ENCODE measurements at places on chromosomes 5 and 9. TPM values are rescaled to one million over a fixed set of nuclear protein-coding genes. Genes with fewer than 3 reads are reported as not detected.

The IL31RA gene
- not detected for total RNA-seq

The VCP gene
- 163 TPM for total RNA-seq

The SSBP2 gene
- total RNA-seq = 34.4 TPM

The PCDHGB1 gene
- total RNA-seq = 1.1 TPM

The BTNL3 gene
- total RNA-seq = not detected

The JAKMIP2 gene
- total RNA-seq = 0.59 TPM

The PAPPA gene
- total RNA-seq = 0.77 TPM
